ENCODE measurements at places on chromosomes 7 and 10. TPM values are rescaled to one million over a fixed set of nuclear protein-coding genes. Genes with fewer than 3 reads are reported as not detected.

- no peak for DNase-seq
Observed at GRCh38 chr7:27205325-27206280, 5.7 kb upstream of the HOXA13 start.

DNA sequence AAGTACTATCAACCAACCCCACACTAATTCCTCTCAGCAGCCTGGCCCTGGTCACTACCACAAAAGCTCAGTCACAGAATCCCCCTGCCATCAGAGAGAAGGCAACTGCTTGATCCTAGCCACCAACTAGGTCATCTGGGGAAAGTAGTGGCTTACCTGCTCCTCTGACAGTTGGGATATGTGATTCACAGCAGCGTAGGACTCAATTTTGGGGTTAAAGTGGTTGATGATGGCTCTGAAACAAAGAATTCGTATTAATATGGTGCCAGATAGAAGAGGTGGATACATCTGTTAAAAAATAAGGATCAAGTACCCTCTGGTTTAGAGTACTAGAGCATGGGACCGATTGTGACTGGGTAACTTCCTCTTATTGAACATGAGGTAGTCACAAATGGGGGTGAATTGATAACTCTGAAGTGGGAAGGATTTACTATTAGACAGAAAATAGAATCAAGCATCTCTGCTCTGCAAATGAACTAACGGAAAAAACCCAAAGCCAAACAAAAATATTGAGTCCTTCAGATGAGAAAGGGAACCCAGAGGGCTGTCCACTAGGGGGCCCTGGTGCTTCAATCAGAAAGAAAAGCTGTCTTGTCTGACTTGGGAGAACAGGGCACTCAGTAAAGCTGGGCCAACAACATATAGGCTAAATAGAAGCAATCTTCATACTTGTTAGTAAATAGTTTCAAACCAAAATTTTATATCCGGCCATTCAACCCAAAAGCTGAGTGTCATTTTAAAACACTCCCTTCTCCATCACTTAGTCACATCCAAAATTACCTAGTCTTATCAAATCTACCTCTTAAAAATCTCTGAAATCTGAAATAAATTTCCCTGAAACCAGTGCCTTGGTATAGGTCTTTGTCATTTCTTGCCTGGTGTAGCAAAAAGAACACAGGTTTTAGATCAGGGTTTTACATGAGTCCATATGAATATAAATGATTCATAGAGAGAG, 45.9 kb upstream of the KCNIP2 start:
- DNase-seq: peak; percentile 54

DNA sequence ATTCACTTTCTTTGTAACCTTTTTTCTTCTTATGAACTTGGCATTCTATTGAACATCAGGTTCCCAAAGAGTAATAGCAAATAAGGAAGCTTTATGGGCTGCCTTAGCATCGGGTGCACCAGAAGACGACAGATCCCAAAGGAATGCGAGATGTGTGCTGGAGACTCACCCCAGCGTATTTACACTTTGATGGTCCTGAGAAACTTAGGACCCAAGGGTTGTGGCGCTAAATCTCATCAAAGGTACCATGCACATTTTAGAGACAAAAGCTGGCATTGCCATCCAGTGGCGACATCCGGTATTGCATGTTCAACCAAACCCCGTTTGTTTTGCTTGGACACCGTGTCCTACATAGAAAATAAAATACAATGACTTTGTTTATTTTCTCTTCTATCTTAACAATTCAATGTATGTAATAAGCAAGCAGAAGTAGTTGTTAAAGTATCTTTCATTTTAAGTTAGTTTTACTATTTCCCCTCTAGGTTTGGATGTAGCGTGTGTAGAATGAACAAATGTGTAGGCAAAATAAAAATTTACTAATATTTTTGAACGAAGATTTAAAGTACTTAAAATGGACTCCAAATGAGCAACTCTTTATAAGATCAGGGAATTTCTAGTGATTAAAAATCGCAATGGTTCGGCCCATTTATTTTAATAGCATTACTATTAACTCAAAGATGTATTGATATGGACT, 1154.8 kb downstream of the GATA3 start:
- DNase-seq: peak; percentile 53

DNA sequence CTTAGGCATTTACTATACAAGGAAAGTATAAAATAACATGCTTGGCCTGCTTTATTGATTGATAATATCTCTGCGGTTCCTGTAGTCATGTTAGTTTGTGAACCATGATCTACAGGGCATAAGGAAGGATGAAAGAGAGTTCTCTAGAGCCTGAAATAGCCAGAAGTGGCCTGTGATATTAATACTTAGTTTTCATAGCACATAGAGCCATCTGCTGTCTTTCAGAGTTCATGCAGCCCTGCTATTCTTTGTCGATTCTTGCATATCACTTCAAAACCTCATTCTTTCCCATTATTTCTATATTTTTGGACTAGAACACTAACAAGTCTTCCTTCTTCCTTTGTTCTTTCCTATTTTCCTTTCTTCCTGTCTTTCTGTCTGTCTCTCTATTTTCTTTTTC, 26.4 kb upstream of the PRKG1 start:
- no peak for DNase-seq

- DNase-seq: no peak
Observed at GRCh38 chr10:67621834-67622233, 74.2 kb downstream of the CTNNA3 start.

DNA sequence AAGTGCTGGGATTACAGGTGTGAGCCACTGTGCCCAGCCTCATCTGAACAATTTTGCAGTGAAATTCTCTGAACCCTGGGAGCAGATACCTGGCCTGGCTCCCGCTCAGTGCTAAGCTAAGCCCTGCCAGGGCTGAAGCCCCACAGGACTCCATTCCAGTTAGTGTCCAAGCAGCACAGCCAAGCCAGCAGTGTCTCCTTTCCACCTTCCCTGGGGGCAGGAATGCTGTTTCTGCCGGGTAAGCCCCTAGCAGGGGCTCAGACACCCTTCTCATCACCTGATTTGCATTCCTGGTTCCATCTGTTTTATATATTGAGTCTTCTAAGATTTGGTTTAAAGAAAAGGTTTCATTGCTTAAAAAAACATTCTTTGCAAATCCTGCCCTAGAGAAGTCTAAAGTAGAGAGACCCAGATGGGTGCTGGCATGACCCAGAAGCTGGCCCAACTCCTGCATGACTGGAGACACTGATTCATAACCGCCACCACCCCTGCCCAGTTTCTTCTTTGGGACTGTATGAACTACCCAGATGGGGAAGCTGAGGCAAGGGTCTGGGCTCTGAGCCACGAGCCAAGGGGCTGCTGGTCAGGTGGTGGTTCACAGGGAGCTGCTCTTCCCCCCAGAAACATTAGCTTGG, 14.0 kb downstream of the SLC13A4 start:
- DNase-seq: no peak

- peak; percentile 50 for DNase-seq
Observed at GRCh38 chr10:21526860-21527597, 1.5 kb upstream of the SKIDA1 start.

GRCh38 chr10:19451937-19452336, 364.3 kb upstream of the PLXDC2 start:
- no peak for DNase-seq

- no peak for DNase-seq
Observed at GRCh38 chr7:66747385-66747784, 6.9 kb downstream of the RABGEF1 start.

DNA sequence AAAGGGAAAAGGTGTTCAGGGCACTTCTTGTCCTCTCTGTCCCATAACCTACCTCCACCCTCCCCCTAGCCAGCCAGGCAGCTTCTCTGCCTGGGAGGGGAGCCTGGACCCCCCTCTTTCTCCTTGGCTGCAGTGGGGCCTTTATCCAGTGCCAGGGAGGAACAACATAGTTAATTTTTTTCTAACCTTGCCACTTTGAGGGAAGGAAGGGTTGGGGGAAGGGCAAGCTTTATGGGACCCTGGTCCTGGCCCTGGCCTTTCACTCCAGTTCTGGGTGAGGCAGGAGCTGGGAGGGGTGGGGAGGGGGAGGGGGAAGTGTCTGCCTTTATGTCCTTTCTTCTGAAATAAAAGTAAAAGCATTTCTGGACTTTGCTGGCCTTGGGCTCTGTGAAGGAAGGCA, 4.5 kb downstream of the VGF start:
- no peak for DNase-seq

DNA sequence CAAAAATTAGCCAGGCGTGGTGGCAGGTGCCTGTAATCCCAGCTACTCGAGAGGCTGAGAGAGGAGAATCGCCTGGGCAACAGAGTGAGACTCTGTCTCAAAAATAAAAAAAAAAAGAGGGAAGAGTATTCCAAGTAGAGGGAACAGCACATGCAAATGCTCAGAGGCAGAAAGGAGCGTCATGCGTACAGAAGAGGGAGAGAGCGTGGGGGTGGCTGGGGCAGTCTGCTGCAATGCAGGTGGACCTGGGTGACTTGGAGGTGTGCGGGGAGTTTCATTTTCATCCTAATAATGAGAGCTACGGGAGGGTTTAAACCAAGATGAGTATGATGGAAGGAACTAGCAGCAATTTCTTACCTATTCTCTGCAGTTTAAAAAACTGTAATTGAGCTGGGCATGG, 28.8 kb downstream of the CLIP2 start:
- no peak for DNase-seq

DNA sequence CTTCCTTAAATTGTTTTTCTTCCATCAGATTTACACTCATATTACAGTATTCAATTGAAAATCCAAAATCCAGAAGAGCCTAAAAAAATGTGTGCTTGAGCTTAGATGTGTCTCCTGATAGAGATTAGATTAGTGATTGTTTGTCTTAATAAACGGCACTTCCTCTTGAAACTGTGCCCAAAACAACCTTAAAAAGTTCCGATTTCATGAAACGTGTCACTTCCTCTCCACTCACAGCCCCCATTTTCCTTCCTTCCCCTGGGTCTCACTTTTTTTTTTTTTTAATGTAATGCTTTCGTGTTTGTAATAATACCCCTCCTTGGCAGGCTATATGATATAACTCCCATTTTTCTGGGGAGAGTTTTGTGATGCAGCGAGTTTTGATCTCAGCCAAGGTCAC, 114.8 kb upstream of the ADO start:
- no peak for DNase-seq

DNA sequence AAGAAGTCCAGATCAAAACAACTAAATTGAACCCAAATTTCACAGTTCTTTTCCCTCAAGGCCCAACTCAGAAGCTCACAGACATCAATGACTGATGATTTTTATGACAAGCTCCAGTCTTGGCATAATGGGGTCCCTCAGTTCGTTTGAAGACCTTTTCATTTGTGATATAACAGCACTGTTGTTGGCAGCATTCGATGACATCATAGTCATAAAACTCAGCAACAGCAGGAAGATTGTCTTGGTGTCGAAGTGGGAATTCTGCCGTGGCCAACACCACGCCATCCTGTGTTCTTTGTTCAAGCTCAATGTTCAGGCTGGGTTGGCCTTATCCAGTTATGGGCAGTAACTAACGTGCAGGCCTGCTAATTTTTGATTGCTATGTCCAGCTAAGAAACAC, 261.7 kb downstream of the C7orf25 start:
- no peak for DNase-seq

DNA sequence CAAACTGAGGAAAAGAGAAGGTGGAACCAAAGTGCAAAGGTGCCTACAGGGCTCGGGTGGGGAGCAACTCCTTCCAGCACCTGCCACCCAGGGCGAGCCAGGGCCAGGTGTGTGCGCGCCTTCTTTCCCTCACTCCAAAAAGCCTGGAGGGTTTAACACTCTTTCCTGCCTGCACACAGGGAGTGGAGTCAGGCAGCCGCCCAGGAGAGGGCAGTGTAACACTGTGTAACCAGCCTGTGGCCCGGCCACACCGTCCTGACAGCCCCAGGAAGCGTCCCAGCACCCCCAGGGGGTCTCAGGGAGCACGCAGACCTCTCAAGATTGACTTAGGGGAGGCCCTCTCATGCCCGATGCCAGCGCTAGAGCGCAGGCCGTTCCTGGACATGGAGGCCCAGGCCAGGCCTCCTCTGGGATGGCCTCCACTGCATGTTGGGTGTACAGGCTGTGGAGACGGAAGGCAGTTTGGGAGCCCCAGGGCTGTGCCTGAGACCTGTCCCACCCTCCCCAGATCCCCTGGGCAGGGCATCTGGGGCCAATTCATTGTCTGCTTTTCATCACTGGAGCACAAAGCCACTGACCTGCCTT, 13.4 kb downstream of the BRI3 start:
- DNase-seq: peak; percentile 46

- no peak for DNase-seq
Observed at GRCh38 chr7:98165827-98166667, 45.2 kb upstream of the BHLHA15 start.

- peak; percentile 6 for DNase-seq
Observed at GRCh38 chr7:122212754-122213153, 68.7 kb upstream of the AASS start.

- no peak for DNase-seq
Observed at GRCh38 chr7:77450613-77451012, 34.5 kb upstream of the GSAP start.

- DNase-seq: peak; percentile 73
Observed at GRCh38 chr10:23314835-23315239, 29.8 kb downstream of the C10orf67 start.

DNA sequence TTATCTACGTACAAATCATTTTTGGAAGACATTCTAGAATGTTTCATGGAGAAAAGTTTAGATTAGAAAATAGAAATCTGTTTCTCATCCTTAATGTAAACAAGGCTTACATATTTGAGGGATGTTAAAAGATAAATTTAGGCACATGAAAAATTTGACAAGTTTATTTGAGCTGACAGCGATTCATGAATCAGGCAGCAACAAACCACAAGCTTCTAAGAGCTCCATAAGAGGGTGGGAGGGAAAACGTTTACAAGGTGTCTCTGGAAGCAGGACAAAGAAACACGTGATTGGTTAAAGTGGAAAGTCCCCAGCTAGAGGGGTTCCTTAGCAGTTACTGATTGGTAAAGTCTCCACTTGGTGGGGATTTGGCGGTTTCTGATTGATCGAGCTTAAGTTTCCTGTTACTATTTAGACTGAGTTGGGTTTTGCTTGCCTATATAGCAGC, 228.9 kb upstream of the PITRM1 start:
- no peak for DNase-seq

GRCh38 chr10:110498982-110499795, 1.5 kb downstream of the DUSP5 start:
- peak; percentile 78 for DNase-seq

Gene LRGUK
- not detected for total RNA-seq

Gene ING3
- 17.4 TPM for total RNA-seq

Gene EXOC6
- 32.2 TPM for total RNA-seq

Gene ADAMTS14
- not detected for total RNA-seq

Gene SERPINE1
- 187 TPM for total RNA-seq

Gene ZNF3
- total RNA-seq: 24.2 TPM

Gene TAS2R4
- total RNA-seq: 0.14 TPM

Gene STEAP1B
- 0.08 TPM for total RNA-seq

All from HT1080 (cell line).